ENCODE measurements at places on chromosomes 4 and X.

- DNase-seq: no peak
Observed at GRCh38 chrX:40931921-40932320, 153.3 kb upstream of the USP9X start.

DNA sequence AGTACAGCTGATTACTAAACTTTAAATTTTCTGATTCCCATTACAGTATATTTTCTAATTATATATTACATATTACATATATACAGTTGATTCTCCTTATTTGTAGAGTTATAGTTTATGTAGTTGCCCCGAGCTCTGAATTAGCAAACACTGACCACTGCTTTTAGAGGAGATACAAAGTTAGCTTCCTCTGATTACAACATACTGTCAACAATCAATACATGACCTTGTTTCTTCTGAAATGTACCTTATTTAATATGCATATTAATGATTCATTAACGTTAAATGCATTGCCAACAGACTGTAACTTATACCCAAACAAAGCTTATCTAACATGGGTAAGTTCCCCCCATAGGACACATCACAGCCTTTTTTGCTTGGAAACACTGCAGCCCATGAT is 81.5 kb downstream of the ATP10D start:
- no peak for DNase-seq

DNA sequence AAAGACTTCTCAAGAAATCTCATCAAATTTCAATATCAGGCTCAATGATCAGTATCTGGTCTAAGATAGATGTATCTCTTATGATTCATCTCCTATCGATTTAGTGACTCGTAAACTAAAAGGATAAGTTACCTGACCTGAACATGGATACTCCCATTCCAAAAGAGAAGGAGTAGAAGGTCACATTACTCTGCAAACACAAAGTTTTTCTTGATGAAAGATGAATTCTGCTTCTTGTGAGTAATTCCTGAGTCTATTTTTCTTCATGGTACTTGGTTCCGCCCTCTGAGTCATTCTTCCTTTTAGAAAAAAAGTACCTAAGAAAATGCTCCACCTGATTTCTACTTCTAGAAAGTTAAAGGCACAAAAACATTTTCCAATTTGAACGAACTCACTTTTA is 223.1 kb upstream of the SLIT2 start:
- DNase-seq: no peak

GRCh38 chr4:102454268-102454667 is 46.9 kb upstream of the NFKB1 start:
- no peak for DNase-seq

DNA sequence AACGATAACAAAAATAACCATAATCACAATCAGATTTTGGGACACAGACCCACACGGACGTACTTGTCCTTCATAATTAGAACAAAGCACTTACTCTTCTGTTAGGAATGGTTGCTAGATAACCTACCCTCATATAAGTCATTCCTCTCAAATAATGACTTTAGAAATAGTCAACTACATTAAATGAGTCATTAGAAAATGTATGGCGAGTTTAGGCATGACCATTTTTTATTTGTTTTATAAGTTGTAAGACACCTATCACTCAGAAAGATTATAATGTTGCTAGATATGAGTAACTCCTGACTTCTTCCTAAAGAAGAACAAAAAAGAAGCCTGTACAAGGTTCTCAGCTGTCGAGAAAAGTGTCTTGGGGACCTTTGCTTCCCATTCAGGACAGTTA is 1637.5 kb upstream of the PCDH7 start:
- DNase-seq: no peak

GRCh38 chrX:77426811-77427210 is 20.4 kb upstream of the FGF16 start:
- no peak for DNase-seq

- no peak for DNase-seq
Observed at GRCh38 chr4:28942631-28943030, 1777.5 kb upstream of the PCDH7 start.

DNA sequence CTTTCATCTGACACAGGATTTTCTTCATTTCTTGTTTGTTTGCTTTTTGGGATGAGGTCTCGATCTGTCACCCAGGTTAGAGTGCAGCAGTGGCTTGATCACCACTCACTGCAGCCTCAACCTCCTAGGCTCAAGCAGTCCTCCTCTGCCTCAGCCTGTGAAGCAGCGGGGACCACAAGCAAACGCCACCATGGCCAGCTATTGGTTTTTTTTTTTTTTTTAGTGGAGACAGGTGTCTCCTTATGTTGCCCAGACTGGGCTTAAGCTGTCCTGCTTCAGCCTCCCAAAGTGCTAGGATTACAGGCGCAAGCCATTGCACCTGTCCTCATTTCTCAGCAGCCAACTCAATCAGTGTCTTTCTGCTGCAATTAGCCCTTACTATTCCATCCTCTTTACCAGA is 10.3 kb downstream of the SPRY1 start:
- DNase-seq: no peak

DNA sequence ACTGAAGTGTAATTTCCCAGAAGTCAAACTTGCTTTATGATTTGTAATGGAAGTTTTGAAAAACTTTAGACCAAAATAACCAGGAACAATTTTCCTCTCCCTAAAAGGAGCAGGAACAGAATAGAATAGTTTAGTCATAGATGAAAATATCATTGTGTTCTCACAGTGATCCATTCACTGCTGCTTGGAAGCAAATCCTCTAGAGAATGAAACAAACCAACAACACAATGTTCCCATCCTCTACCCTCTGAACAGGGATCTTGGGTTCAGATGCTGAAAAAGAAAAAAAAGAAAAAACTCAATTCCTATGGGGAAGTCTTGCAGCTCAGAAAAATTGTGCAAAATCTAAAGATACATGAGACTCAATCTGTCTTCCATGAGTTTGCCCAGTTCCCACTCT is 12.2 kb downstream of the DSPP start:
- no peak for DNase-seq

- DNase-seq: peak; percentile 77
Observed at GRCh38 chr4:38179690-38180377, 219.6 kb downstream of the PTTG2 start.

GRCh38 chr4:24932515-24933225 is 19.8 kb upstream of the CCDC149 start:
- DNase-seq: no peak

DNA sequence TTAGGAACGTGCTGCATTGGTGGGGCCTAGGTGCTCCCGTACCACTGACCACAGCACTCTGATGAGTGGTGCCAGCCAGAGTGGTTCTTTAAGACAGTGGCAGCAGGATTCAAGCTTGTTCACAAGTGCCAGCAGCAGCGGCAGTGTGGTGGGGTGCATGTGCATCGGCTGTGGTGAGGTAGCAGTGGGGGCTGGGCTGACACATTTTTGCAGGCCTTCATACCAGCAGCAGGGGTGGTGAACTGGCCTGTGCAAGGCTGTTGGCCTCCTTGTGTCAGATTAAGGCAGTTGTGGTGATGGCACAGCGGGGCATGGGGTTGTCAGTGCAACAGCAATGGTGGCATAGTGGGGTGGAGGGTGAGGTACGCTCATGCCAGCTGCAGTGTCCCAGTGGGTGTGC is 131.4 kb downstream of the PABPC4L start:
- DNase-seq: no peak

- DNase-seq: peak; percentile 66
Observed at GRCh38 chr4:185011408-185011807, 6.9 kb upstream of the HELT start.

DNA sequence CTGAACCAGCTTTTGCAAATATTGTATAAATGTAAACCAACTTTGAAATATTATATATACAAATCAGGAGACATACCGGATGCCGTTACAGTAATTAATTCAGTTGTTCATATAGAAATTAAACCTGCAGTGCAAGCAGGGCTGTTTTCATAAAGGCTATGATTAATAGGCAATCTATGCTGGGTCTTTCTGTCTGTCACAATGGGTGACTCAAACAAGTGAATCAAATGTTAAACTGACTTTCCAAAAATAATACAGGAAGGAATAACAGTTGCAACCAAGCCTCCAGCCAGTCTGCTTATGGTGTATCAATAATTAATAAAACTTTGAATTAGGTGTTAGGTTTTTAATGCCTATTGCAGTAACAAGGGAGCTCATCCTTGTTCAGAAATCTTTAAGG is 43.9 kb downstream of the GABRB1 start:
- no peak for DNase-seq

DNA sequence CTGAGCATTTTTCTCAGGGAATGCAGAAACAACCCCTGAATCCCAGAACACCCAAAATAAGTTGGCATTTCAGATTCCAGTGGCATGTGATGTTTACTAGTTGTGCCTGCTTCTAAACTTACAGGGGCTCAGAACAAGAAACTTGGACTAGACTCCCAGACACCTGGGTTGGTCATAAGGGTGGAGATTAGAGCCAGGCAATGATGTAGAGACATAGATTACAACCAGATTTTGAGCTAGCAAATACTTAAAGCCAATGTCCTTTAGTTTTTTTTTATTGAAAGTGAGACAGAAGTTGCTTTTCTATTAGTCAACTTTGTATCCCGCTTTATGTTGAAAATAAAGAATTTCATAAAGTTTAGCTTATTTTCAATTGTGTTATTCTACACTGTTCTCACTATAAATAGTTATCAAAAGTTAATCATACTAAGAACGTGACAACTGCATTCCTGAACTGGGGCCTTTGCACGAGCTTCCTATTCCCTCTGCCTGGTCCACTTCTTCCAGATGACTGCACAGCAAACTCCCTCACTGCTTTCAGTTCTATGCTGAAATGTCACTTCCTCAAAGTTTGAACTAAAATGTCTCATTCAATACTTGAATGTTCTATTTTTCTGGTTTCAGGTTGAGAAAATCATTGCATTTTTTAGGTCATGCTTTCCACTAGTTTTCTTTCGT is 224.7 kb upstream of the PPP1R2C start:
- DNase-seq: no peak

DNA sequence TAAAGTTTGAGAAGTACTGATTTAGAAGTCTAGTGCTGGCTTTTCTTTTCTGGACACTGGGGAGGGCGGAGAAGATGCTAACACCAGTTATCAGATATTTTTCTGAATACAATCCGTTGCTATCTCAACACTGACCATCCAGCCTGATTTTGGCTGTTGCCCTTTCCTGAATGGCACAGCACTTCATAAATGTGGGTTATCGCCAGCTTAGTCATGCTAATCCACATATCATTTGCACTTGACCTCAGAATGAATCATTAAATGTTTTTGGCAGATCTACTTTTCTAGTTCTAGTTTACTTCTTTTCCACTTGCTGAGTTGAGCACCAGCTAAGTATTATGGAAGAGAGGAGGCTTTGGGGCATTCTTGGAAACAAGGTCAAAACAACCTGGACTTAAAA is 60.8 kb upstream of the ESX1 start:
- DNase-seq: no peak

GRCh38 chr4:102734591-102735385 is 26.0 kb downstream of the MANBA start:
- no peak for DNase-seq

DNA sequence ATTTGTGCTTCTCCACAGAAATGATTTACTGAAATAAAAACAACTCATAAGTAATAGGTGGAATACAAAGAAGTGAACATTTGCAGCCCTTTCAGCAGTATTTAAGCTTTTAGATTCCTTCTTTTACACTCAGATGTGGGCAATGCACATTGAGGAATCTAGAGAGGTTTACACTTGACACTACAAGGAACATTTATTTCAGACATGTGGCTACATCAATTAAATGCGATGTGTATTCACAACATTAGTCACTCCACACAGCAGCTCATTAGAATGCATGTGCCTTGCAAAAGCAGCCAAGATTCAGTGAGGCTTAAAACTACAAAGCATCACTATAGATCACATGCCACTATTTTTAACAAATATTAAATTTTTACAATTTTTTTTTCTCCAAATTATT is 480.7 kb downstream of the INPP4B start:
- no peak for DNase-seq

DNA sequence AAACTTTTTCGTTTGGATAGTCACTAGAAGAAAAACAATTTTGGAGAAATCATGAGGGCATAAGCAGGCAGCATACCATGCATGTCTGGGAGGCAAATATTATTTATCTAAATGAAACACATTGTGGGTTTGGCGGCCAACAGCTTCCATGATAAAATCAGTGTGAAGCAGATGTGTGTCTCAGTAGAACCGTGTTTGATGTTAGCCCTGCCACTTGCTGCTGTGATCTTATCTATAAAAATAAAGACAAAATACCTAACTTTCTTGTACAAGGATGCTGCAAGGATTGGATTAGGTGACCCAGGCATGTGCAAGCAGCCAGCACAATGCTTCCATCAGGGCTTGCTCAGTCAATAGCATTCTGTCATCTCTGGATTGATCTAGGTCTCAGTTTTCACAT is 341.4 kb downstream of the PACRGL start:
- no peak for DNase-seq

- no peak for DNase-seq
Observed at GRCh38 chr4:47373709-47374108, 89.8 kb downstream of the COMMD8 start.

DNA sequence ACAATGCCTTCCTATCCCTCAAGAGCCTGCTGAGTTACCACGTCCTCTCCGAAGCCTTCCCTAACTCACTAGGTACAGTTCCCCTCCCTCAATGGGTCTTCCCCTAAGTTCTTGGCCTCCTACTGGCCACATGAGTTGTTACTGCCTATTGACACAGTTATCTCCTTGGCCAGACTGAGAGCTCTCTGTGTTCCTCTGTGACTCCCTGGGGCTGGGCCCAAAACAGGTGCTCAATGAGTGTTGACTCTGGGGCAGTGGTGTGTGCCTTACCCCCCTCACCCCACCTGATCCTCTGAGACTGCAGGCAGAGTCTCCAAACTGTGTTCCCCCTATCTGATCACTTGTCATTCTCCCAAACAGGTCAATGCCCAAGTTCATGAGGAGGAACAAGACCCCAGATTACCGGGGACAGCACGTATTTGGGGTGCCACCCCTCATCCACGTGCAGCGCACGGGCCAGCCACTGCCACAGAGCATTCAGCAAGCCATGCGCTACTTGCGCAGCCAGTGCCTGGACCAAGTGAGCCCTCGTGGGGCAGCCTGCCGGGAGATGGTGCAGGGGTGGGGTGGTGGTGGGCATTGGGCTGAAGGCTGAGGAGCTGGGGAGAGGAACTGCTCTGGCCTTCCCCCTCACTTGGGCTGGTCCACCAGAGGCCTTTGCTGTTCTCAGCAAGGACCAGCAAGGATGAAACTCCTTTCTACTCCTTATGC is 72.6 kb downstream of the STARD8 start:
- DNase-seq: peak; percentile 26

- no peak for DNase-seq
Observed at GRCh38 chr4:76246025-76246424, 5.5 kb upstream of the FAM47E start.

- no peak for DNase-seq
Observed at GRCh38 chrX:40177117-40177430, 79.3 kb upstream of the BCOR start.

All from iPS-NIHi11 (cell line).